Right lobe of liver (tissue), 6 donors: ENCODE measurements at places on chromosomes 6 and 20. TPM values are rescaled to one million over a fixed set of nuclear protein-coding genes. Genes with fewer than 3 reads are reported as not detected.
A peak's percentile ranks its signal among the peaks of the same experiment; 100 is the strongest.

Gene UBD
- total RNA-seq, result 26.4 TPM

DNA sequence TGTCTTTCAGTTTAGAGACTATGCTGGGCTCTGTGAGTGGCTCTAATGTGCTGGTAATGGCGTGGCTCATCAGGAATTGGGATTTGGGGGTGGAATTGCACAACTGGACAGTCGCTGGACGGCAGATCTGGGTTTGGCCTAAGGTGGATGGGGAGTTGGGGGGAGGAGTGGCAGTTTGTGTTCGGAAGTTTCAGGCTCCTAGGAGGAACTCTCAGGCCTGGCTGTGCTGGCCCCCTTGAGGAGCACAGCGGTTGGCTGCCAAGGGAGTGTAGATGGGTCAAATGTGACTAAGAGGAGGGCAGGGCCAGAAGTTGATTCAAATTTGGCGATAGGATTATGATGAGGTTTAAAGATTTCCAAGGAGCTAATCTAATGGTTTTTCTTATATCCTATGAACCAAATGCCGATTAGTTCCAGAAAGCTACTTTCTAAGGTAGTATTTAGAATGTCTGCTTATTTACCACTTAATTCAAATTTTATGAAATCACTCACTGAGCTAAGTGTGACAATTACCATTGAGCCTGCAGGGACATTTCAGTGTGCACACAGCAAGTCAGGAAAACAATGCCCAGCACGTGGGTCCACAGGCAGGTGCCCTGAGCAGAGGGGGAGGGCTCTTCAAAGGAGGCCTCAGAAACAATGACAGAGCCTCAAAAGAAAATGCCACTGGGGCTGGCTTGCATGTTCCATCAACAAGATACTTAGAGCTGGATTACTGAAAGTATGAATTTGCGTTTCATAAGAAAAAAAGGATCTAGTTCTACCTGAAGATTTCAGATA is 111.0 kb downstream of the GJA10 start:
- H3K27me3 ChIP-seq, result no peaks in the 10 kb centered on the region
- DNase-seq, result no peak
- H3K27ac ChIP-seq, result no peak overlapping the region
- no peaks in the 10 kb centered on the region for H3K4me1 ChIP-seq
- H3K36me3 ChIP-seq, result no peaks in the 10 kb centered on the region

GRCh38 chr6:141437011-141437410 is 695.7 kb upstream of the GJE1 start:
- no peak overlapping the region for H3K27ac ChIP-seq
- H3K4me3 ChIP-seq, result no peak overlapping the region
- no peak for DNase-seq
- H3K27me3 ChIP-seq, result no peaks in the 10 kb centered on the region

DNA sequence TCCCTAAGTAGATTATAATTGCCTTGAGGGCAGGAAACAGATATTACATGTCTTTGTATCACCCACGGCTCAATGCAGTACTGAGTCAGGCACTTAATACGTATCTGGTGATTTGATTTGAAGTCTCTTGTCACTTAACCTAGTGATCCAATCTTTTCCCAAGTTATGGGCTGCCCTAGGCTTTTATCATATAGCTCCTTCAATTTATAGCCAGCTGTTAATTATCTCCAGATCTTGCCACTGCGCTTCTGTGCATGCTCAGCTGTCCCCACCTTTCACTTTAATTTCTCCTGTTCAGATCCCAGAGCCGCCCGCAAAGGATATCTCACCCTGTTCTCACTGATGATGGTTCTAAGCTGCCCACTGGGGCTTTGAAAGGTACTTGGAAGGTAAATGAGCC is 41.9 kb downstream of the SNHG17 start:
- H3K4me3 ChIP-seq, result no peak overlapping the region
- no peaks in the 10 kb centered on the region for H3K27me3 ChIP-seq
- H3K27ac ChIP-seq, result no peak overlapping the region

GRCh38 chr6:46262928-46263706 is 92.3 kb upstream of the ENPP5 start:
- no peak overlapping the region for H3K27ac ChIP-seq
- H3K4me3 ChIP-seq, result no peak overlapping the region
- no peaks in the 10 kb centered on the region for H3K36me3 ChIP-seq
- no peaks in the 10 kb centered on the region for H3K4me1 ChIP-seq
- DNase-seq, result no peak

- no peak for DNase-seq
- no peaks in the 10 kb centered on the region for H3K36me3 ChIP-seq
- H3K4me1 ChIP-seq, result no peaks in the 10 kb centered on the region
- no peak overlapping the region for H3K27ac ChIP-seq
These were observed 115.5 kb downstream of the DLGAP4 start for GRCh38 chr20:36421641-36422040.

DNA sequence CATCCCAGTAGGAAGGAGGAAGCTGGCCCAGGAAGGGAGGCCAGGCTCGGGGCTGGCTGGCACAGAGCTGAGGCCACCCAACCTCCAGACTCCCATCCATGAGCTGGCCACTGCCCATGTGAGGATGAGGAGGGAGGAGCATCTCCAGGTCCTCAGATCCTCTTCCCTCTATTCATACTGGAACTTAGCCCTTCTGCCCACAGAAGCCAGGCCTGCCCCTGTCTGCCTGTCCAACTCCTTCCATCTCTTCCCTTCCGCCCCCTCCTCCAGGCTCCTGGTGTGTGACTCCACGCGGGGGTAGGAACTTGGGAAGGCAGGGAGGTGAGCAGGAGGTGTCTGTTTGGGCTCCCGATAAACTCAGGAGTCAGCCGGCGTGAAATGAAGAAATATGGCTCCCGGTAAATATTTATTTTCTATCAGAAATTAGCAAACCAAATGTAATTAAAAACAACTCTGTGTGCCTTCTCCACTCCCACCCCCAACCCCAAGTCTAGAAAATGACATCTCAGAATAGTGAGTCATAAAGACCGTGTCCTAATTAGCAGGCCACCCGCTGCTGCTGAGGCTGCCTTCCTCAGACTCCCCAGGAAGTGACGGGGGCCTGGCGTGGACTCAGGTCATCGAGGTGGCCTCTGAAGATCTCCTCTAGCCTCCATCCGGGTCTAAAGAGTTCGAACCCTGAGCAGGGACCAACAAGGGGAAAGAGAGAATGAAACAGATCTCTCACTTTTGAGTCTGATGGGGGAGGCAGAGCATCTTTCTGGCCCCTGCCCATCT is 81.9 kb downstream of the MDGA1 start:
- H3K4me3 ChIP-seq, result no peak overlapping the region
- peak; percentile 38 for DNase-seq
- no peaks in the 10 kb centered on the region for H3K36me3 ChIP-seq
- no peaks in the 10 kb centered on the region for H3K27me3 ChIP-seq
- no peaks in the 10 kb centered on the region for H3K4me1 ChIP-seq
- no peak overlapping the region for H3K27ac ChIP-seq

Gene CYP24A1
- not detected for total RNA-seq

DNA sequence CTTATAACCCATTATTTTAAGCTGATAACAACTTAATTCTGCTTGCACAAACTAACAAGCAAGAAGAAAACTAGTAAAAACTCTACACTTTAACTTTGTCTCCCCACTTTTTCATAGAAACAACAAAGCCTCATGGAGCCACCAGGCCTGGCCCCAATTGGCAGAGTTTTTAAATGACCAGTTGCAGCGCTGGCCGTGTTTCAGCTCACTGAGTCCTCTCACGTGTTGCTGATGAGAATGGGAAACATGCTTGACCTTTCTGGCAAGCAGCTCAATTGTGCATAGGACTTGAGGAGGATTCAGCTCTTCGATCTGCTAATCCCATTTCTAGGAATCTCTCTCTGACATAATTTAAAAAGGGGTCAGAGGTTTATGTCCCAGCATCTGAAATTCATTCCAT is 24.5 kb upstream of the GRM4 start:
- no peak for DNase-seq
- no peak overlapping the region for H3K4me3 ChIP-seq
- no peaks in the 10 kb centered on the region for H3K27me3 ChIP-seq
- no peaks in the 10 kb centered on the region for H3K4me1 ChIP-seq
- H3K36me3 ChIP-seq, result no peaks in the 10 kb centered on the region

DNA sequence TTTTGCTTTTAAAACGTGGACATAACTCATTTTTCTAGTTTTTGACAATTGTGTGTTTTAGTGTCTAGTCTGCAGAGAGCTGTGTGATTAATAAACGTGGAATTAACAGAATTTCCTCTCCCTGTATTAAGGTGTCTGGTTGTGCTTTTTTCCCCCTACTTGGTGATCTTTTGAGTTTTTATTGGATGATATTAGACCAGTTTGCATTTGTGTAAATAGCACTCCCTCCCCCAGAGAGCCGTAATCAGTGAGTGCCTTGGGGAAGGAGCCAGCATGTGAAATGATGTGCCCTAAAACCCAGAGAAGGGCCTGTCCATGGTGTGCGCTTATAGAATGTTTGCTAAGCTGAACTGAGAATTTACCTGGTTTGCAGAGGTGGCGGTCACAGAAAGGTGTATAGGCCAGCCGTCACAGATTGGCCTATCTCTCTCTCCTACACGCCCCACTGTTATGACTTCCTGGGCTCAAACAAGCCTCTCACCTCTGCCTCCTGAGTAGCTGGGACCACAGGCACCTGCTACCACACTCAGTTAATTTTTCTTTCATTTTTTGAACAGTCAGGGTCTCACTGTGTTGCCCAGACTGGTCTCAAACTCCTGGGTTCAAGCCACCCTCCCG is 42.4 kb downstream of the ALDH5A1 start:
- H3K4me1 ChIP-seq, result no peaks in the 10 kb centered on the region
- H3K4me3 ChIP-seq, result no peak overlapping the region
- H3K36me3 ChIP-seq, result peaks cover 5% of the 10 kb centered on the region
- H3K27ac ChIP-seq, result no peak overlapping the region
- DNase-seq, result no peak

Gene IFT52
- total RNA-seq, result 3.7 TPM

Gene MRPS18A
- 23.5 TPM for total RNA-seq

Gene BTN2A1
- total RNA-seq, result 5.3 TPM

Gene OR2H2
- not detected for total RNA-seq

Gene KCNK5
- total RNA-seq, result 5.0 TPM

- H3K4me1 ChIP-seq, result no peaks in the 10 kb centered on the region
- DNase-seq, result no peak
- no peaks in the 10 kb centered on the region for H3K36me3 ChIP-seq
- no peaks in the 10 kb centered on the region for H3K27me3 ChIP-seq
- H3K27ac ChIP-seq, result no peak overlapping the region
These were observed 29.3 kb upstream of the LOC128125822 start for GRCh38 chr6:63543001-63543400.

DNA sequence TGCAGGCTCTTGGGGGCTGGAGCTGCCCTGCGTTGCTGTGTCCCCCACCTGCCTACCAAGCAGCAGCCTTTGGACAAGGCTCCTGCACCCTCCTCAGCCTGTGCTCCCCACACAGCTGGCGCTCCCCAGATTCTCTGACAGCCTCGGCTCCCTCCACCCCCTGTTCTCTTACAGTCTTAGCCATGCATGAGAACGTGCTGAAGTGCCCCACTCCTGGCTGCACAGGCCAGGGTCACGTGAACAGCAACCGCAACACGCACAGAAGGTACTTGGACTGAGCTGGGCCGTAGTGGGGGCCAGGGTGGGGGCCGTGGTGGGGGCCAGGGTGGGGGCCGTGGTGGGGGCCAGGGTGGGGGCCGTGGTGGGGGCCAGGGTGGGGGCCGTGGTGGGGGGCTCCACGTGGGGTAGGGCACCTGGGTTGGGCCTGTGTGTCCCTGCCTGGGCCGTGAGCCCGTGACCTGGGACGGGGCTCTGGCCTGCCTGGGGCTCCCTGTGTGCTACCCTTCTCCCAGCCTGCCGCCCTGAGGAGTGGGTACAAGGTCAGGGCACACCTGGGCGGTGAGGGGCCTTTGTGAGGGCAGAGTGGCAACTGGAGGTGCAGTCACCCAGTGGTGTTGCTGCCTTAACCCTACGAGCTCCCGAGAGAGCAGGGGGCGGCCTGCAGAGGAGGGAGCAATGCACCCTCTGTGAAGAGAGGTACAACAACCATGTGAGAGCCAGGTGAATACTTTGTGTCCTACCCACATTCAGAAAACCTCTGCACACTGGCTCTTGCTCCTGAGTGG is 43.5 kb upstream of the PCMTD2 start:
- no peak overlapping the region for H3K4me3 ChIP-seq
- H3K27ac ChIP-seq, result no peak overlapping the region
- no peaks in the 10 kb centered on the region for H3K27me3 ChIP-seq
- no peak for DNase-seq
- H3K36me3 ChIP-seq, result no peaks in the 10 kb centered on the region

- no peak overlapping the region for H3K27ac ChIP-seq
- H3K4me3 ChIP-seq, result no peak overlapping the region
- H3K4me1 ChIP-seq, result no peaks in the 10 kb centered on the region
- no peaks in the 10 kb centered on the region for H3K27me3 ChIP-seq
- DNase-seq, result no peak
- no peaks in the 10 kb centered on the region for H3K36me3 ChIP-seq
These were observed 74.5 kb upstream of the FRMD1 start for GRCh38 chr6:168153553-168153952.

DNA sequence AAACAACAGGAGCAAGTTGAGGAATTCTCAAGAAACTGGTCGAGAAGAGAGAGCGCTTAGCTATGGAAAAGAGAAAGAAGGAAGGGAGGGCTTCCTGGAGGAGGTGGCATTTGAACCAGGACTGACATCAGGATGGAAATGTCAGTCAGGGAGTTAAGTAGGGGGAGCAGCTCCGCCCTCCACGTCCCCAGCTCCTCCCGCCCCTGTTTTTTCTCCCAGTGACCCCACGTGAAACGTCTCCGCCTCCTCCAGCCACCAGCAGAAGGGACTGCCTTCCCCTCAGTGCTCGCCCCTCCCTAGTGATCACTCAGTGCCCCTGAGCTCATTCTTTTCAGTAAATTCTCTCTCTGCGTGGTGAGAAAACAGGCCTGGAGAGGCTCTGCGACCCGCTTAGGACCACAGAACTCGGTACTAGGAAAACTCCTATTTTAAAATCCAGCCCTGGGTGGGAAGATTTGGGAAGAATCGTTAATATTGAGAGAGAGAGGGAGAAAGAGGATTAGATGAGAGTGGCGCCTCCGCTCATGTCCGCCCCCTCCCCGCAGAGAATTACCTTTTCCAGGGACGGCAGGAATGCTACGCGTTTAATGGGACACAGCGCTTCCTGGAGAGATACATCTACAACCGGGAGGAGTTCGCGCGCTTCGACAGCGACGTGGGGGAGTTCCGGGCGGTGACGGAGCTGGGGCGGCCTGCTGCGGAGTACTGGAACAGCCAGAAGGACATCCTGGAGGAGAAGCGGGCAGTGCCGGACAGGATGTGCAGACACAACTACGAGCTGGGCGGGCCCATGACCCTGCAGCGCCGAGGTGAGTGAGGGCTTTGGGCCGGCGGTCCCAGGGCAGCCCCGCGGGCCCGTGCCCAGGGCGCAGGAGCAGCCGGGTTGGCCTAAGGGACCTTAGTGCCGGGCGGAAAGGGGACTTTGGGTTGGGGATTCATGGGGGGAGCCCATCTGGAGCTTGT is 4.6 kb downstream of the HLA-DPB1 start:
- peak; percentile 59 for DNase-seq
- no peaks in the 10 kb centered on the region for H3K27me3 ChIP-seq
- H3K4me3 ChIP-seq, result peak overlapping the region; percentile 33
- no peaks in the 10 kb centered on the region for H3K36me3 ChIP-seq
- H3K4me1 ChIP-seq, result peaks cover 7% of the 10 kb centered on the region
- H3K27ac ChIP-seq, result peak overlapping the region; percentile 43
